ENCODE measurements at places on chromosomes 16 and 17.

DNA sequence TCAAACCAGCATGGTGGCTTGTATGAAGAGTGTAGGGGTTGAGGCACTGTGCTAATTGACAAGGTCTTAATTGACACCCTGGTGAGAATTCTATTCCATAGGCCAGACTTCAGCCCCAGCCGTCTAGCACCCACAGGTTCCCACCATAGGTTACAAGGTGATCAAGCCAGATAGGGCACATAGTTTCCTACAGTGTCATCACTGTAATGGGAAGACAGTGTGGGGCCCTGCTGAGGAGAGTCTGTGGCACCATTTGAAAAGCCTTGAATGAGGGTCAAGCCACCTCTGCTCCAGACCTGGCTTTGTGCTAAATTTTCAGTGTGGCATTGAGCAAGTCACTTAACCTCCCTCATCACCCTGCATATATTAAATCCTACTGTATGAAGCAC, 36.2 kb downstream of the YPEL2 start:
- no peak for DNase-seq

DNA sequence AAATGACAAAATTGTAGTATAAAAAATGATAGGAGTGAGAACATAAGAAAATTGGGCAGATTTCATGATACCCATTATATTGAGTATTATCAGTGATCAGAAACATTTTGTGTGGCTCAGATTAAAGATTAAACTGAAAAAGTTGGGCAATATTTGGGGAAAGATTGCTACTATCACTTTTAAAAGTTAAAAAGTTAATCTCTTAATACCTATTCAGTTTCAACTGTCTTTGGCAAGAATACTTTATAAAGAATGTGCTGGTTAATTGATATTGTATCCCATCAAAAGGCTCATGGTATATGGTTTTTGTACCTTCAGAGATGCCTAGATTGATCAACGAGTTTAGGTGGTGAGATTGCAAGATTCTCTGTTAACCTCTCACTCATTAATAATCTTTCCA, 55.8 kb downstream of the BPTF start:
- no peak for DNase-seq

DNA sequence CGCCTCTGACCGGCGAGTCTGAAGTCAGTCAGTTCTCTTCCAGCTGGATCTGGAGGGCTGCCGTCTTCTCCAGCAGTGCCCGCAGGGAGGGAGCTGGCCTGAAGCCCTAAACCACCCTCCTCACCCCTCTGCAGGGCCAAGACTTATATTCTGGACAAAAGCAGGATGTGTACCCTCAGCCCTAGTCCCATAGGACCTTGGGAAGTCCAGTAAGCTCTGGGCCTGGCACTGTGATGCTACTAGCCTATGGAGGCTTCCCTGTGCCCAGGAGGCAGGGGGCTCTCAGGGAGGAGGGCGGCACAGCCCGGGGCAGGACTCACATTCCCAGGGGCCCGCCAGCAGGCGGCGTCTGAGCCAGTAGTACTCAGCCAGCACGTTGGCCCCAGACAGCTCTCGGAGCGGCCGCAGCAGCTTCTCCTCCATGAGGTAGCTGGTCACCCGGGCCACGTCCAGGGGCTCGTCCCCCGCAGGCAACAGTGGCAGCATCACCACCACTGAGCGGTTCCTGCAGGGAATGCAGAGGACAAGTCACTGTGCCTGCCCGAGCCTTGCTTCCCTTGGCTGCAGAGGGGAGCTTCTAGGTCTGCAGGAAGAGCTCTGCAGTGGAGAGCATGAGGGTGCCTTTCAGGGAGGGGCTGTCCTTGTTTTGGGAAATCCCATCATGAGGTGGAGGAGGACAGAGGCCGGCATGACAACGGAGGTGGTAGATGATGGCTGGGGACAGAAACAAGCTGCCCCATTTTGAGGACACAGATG, 41.7 kb downstream of the RMI2 start:
- DNase-seq, result no peak

GRCh38 chr16:90048347-90048722, 28.8 kb downstream of the PRDM7 start:
- DNase-seq, result no peak

GRCh38 chr17:17556671-17557070, 34.8 kb downstream of the PEMT start:
- DNase-seq, result no peak

GRCh38 chr17:76131692-76132573, 9.1 kb downstream of the FOXJ1 start:
- no peak for DNase-seq

GRCh38 chr16:81744911-81745310, 34.2 kb upstream of the PLCG2 start:
- no peak for DNase-seq

DNA sequence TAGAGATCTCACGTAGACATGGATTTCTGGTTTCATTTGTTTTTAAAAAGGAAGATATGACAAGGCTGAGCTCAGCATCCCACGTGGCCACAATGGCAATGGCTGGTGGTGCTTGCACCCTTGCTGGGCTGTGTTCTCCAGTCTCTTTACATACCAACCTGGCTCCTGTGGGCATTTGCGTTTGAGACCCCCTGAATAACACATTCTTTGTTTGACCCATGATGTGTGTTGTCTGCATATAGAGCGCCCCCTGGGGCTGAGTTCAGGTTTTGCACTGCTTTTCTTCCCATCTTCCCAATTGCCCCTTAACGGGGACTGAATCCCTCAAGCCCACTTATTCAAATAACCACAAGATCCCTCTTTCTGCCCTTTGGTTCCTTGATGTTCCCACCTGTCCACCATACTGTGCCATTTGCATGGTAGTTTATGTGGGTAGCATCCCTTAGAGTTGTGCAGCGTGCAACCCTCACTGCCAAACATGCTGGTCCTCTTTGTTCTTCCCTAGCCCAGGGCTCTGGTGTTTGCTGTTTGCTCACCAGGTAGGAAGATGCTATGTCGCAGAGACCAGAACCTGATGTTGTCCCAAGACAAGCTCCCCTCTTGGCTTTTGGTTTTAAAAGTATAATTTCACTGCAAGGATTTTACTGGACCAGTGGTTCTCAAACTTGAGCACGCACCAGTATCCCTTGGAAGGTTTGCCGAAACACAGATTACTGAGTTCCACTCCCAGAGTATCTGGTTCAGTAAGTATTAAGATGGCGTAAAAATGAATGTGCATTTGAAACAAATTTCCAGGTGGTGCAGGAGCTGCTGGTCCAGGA, 38.5 kb upstream of the NKD1 start:
- DNase-seq, result peak; percentile 35

GRCh38 chr16:56869513-56870275, 4.7 kb downstream of the SLC12A3 start:
- DNase-seq, result peak; percentile 44

- no peak for DNase-seq
These were observed 541 bp downstream of the VKORC1 start for GRCh38 chr16:31094088-31094423.

GRCh38 chr17:74280093-74280513, 6.1 kb downstream of the DNAI2 start:
- peak; percentile 83 for DNase-seq

DNA sequence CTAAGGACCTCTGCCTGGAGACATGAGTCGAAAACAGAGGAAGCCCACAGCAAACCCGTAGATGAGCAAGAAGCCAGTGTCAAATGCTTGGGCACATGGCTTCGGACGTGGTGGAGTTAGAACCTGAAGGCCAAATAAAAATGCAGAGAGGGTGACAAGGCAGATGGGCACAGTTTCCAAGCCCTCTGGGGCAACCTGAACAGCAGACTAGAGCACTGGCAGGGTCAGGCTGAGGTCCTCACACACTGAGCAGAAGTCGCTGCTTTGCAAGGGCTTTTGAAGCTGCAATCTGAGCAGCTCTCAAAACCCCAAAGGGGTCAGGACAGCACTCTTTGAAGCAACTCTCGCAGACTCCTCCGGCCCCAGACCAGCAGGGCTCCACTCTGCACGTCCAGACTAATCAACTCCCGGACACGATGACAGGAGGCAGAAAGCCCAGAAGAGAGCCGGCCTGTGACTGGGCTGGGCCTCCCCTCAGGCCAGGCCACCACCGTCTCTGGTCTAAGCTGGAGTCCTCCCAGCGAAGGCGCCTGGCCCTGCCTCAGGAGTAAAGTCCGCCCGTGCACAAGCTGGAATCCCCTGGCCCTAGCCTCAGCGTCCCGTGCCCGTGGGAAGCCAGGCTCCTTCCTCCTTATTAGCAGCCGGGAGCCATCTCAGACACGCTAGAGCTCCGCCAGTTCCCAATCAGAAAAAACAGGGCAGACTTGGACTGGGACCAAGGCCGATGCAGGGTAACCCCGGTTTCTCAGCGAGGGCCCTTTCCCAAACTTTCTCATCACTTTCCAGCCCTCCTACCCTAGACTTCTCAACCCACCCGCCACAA, 924 bp downstream of the SMARCD2 start:
- no peak for DNase-seq

Measured in CD4-positive, alpha-beta T cell treated with Interleukin-21 for 1 hour (primary cell).